ENCODE measurements at places on chromosomes 5 and 9.

DNA sequence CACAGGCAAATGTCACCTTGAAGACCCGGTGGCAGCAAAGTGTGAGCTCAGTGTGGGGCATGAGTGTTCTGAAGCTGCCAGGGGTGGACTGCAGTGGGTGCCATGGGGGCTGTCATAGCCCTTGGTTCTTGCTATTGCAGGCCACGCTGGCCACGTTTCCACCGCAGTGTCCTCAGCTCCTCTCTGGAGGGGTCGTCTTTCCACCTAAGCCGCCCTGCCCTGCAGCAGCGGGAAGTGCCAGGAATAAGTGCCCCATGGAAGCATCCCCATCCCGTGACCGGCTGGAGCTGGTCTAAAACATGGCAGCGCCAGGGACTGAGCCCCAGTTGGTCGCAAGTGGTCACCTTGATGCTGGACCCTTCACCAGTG lies 6.9 kb downstream of the OBP2B start:
- no peak for DNase-seq

- DNase-seq: peak; percentile 84
Measured at GRCh38 chr5:181207214-181207959, 2.4 kb upstream of the TRIM7 start.

DNA sequence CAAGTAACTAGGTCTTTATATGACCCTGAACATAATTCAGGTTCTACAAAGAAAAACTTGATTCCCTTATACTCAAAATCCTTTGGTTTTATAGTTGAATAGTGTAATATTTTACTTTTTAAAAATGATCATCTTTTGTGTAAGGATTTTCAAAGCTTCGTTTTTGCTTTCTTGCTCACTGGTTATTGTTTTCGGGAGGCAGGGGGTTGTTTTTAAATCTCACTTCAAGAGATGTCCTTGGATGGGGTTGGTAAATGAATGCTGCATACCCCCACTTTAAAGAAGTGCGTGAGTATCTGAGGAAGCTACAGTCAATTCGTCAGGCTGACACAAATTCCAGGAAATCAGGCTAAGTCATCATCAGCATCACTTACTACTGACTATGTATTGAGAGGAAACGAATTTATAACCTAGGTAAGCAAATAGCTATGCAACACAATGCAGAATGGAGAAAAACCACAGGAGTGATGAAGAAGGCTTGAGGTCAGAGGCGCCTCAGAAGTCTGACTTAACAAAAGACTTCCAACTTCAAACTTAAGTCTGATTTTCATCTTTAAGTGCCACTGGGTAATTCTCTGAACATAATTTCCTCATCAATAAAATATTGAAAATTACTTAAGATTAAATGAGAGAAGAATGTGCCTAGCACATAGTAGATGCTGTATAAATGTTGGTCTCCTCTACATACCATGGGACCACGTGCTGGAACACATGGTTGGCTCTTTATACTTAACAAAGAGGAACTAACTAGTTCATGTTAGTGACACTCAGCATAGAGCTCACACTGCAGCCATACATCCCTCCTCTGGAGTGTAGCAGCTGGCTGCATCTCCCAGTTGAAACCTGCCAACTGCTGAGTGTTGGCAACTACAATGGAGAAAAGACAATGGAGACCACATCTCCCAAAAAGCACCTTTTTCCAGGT lies 106.0 kb upstream of the KIF2A start:
- no peak for DNase-seq

- DNase-seq: no peak
Measured at GRCh38 chr5:138944527-138945322, 69.6 kb upstream of the LRRTM2 start.

- DNase-seq: no peak
Measured at GRCh38 chr5:94442991-94443390, 175.4 kb downstream of the KIAA0825 start.

DNA sequence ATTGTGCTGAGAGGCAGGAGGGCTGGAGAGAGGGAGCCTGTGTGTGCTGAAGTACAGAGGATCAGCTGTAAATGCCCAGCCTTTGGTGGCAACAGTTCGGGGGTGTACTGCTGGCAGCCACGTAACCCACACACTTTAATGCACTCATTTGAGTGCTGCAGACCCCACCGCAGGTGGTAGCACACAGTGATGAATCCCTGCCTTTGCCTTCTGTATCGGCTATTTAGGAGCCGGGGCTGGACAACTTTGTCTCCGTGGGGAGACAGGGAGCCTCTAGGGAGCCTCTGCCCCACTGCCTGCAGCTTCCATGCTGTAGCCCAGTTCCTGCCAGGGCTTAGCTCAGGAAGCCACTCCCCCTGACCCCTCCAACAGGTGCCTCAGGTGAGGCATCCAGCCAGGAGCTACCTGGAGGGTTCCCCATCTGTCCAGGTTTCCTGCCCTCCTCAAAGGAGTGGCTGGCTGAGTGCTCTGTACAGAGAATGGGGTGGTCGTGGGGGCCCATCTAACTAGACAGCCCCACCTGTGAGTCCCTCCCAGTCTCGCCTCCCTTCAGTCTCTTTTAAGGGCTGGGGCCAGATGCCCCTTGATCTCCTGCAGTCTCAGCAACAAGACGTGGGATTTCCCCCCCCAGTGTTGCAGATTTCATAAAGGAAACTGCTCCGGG lies 44.5 kb downstream of the SECISBP2 start:
- DNase-seq: no peak

DNA sequence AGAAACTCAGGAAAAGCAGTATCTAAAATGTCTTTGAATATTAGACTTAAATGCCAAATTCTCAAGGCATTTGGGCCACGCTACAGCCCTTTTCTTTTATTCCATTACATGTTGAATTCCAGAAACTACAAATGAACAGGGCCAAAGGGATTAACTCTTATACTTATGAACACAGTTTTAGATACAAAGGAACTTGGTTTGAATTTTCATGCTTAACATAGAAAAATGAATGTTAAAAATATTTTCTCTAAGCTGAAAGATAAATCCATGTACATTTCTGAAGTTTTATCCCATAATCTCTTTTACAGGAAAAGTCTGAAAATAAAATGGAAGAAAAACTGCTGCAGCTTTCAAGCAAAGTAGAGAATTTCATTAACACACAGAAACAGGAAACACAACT lies 56.8 kb downstream of the FAM81B start:
- DNase-seq: no peak

- no peak for DNase-seq
Measured at GRCh38 chr9:1804128-1804865, 210.8 kb upstream of the SMARCA2 start.

- DNase-seq: no peak
Measured at GRCh38 chr9:36993933-36994764, 39.9 kb downstream of the PAX5 start.

- no peak for DNase-seq
Measured at GRCh38 chr5:134515801-134516200, 9.7 kb upstream of the JADE2 start.

DNA sequence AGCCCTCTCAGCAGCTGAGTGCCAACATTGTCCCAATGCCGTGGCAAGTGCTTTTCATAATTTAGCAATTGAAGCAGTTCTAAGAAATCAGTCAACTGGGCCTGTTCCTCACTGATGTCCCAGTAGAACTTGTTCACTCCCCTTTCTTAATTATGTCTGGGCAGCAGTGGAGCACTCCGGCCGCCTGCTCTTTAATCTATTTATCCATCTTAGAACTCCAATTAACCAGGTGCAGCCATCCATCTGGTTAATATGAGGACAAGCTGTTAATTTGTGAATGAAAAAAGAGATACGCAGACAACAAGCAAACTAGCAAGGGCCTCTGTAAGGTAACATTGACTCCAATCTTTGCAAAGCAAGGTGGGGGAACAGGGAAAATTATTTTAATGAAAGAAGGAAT lies 39.4 kb downstream of the MAT2B start:
- DNase-seq: no peak

DNA sequence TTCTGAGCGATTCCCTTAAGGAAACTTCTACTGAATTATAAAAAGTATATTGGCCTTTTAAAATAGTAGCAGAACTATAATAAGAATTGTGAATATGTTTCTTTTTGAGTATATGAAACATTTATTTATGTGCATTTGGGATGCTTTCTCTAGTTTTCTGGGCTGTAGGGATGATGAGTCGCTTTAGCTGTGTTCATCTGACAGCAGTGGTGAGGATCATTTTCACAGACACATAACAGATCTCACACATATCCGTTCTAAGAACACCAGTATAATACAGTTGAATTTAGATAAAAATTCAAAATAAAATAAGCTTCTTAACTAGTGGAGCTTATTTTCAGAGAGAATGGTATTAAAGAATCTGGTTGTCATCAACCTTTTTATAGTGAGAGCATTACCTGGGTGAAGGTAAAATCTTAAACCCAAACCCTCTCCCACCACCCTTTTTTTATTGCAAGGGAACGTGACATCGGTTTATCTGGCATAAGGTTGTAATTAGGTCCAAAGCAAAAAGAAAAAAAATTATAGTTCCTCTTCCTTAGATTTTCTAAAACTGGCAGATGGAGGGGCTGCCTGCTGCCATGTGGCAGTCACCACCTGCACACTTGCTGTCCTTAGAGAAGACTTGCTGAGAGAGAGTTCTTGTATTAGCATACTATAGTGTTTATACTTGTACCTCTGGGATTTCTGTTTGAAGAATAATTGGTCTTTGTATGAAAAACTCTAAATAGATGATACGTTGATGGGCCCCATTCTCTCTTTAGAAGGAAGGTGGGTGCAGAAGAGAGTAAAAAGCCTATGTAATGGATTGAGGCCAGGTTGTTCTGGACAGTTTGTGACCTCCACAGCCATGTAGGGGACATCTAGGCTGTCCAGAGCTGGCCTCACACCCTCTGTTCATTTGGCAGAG lies 86.8 kb downstream of the CAMK4 start:
- DNase-seq: no peak

DNA sequence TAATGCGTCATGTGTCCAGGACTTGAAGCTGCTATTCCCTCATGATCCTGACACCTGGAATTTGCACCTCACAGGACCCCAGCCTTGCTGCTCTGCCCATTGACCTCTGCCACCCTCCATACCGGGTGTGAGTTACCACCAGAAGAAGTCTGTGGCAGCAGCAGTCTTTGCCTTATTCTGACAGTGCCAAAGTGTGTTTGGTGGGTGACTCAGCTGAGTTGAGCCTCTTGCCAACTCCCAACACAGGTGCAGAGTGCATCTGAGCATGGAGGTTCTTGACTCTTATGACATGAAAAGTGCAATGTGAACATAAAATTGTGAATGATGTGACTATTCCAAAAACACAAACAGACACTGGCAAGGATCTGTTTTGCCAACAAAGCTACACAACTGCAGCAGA lies 1166.5 kb upstream of the CDH18 start:
- no peak for DNase-seq

- DNase-seq: no peak
Measured at GRCh38 chr5:176144508-176144907, 93.7 kb upstream of the SIMC1 start.

DNA sequence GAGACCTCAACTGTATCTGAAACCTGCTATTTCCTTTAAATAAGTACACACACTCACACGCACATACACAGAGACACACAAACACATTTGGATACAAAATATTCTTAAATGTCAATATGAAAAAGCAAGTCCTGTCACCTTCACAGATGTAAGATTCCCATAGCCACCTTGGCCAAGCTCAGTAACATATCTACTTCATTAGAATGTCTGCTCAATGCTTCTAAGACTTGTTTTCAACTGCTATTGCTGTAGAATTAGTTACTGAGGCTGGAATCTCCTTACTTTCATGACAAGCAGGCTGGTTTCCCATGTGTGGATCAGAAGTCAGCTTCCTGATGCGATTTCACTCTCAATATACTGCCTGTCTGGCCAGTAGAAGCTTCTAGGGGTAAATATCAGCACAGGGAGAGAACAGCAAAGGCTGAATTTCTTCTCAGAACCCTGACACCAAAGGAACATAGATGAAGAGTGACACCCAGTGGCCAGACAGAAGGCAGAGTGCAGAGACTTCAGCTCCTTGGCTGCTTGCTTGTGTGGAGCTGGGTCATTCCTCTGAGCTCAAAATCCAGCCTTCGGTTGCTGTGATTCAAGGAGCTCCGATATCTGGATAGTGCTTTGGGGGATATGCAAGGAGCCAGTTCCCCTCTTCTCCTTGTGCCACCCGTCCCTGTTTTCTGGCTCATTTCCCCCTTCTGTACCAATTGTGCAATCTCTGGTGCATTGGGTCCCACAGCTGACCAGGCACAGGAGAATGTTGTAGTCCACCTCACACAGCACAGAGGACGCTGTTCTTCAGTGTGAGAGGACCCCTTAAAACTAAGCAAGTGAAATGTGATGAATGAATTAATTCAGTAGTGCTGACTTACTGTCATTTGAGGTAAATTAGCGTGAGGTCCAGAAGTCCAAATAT lies 26.6 kb upstream of the ABLIM3 start:
- DNase-seq: peak; percentile 30

DNA sequence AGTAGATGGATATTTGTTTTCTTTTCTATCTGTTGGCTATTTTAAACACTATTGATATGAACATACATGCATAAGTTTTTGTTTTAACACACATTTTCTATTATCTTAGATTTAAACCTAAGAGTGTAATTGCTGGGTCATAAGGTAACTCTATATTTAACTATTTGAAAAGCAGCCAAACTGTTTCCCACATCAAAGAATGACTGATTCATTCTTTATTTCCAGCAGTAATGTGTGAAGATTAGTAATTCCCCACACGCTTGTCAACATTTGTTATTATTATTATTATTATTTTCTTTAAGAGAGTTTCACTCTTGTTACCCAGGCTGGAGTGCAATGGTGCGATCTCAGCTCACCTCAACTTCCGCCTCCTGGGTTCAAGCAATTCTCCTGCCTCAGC lies 1495.8 kb downstream of the EFNA5 start:
- no peak for DNase-seq

DNA sequence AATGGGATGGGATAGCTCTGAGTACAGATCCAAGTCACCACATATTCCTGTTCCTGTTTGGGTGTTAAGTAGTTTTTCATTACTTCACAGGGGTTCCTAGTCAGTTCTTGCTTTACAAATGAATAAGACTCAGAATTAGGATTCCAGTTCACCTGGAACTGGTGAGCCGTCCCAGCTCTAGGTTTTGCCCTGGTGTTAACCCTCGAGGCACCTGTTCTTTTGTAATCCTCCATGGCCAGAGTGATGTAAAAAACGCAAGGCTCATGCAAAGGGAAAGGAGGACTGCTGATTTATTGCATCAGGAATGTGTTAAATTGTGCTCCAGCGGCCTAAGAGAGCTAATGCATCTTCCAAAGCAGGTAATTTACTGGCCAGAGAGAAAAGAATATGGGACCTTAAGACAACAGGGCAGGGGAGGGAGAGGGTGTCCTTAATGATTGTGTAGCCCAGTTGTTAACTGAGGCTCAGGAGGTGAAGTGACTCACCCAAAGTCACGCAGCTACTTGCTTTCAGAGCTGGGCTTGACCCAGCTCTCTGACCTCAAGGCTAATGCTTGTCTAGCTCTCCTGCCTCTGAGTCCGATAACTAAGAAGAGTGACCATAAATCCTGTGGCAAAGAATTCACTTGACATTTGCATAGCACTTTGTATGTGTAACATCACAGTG lies 70.5 kb downstream of the DMRT2 start:
- no peak for DNase-seq

GRCh38 chr5:54292866-54293265 lies 17.5 kb downstream of the ARL15 start:
- DNase-seq: no peak

DNA sequence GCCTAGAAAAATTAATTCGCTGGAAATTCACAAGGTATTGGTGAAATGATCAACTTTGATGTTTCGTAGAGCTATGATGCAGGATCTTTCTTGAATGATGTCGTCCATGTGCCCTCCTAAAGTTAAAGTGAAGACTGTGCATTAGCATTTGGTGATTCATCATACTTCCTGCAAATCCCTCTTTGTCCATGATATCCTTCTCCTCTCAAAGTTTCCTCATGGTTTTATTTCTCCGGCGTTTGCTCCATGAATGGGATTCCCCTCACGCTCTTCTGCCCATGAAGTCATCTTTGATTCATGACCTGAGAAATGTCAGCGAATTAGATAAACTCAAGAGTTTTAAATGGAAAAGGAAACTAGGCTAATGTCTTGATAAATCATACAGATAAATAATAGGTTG lies 372.7 kb downstream of the PSAT1 start:
- DNase-seq: no peak
